ENCODE measurements at places on chromosomes 12 and 14.

DNA sequence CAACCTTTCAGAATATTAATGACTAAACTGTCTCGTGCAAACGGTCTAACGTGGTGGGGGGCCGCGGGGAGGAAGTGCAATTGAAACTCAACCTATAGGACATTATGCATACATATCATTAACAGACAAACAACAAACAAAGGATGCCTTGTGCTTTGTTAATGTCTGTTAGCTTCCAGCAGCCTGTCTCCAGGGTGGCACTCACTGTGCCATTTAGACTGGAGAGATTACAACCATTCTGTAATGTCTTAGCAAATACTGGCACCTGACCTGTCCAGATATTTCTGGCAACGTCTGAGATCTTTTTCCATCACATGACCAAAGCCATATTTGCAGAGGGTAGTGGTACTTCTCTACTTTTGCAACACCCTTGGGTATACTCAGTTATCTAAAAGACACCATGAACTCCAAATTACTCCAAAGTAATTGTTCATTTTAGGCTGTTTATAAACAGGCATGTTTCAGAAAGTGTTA is 11.6 kb downstream of the BHLHE41 start:
- DNase-seq = no peak

GRCh38 chr12:108298761-108299275 is 40.3 kb downstream of the CMKLR1 start:
- no peak for DNase-seq

DNA sequence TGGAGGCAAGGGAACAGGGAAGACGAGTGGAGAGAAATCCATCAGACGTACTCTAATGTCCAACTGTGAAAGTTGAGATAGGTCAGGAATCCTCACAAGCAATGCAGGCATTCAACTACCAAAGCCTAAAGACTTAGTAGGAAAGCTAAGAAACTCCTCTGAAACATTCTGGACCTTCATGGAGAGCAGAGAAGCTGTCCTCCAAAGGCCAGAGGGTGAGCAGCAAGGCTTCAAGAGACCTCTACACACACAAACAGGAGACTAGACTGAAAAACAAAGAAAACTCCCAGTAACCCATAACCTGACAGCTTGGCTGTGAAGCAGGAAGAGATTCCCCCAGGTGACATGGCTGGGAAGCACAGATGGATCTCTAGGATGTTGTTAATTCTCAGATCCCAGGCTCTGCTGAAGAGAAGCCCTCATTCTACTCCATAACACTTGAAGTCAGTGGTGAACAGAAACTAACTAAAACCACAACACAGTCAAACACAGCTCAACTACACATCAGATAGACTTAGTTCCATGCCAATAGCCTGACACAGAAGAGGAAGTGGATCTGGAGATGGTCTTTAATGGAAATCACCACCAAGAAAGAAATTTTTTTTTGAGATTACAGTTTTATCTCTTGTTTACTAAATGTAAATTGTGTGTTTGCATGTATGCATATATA is 23.2 kb upstream of the LYZ start:
- no peak for DNase-seq

- DNase-seq = no peak
Measured at GRCh38 chr12:124293286-124294003, 1.4 kb upstream of the RFLNA start.

DNA sequence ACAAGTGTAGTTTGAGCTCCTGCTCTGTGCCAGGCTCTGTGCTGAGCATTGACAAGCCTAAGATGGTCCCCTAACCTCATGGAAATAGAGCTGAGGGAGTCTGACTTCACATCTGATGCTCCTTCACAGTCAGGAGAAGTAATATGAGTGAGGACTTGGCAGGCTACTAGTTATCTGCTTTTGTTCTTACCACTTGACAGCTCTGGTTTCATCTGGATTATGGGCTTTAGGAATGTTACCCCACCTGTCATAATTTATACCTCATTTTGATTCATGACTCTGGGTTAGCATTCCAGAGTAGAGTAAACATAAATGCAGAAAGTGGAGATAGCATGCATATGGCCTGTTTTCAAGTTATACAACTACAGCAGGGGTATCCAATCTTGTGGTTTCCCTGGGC is 40.5 kb downstream of the ATP6V1D start:
- no peak for DNase-seq
